Urothelium cell line (cell line): ENCODE measurements at places on chromosomes 6 and 20.

GRCh38 chr6:89200706-89201215 lies 16.4 kb downstream of the GABRR1 start:
- DNase-seq = no peak

DNA sequence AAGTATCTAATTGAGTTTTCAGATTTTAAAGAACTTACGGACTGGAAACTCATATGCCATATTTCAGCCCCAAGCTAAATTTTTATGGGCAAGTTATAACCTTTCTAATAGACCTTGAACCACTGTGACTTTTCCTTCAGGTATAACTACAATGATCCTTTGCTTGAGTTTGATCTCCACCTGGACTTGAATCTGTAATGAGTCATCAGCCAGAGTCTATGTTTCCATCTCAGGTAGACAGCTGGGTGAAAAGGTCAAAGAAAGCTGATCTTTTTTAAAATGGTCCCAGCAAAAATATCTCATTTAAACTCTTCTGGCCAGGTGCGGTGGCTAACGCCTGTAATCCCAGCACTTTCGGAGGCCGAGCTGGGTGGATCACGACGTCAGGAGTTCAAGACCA lies 88.4 kb upstream of the SGK1 start:
- no peak for DNase-seq

DNA sequence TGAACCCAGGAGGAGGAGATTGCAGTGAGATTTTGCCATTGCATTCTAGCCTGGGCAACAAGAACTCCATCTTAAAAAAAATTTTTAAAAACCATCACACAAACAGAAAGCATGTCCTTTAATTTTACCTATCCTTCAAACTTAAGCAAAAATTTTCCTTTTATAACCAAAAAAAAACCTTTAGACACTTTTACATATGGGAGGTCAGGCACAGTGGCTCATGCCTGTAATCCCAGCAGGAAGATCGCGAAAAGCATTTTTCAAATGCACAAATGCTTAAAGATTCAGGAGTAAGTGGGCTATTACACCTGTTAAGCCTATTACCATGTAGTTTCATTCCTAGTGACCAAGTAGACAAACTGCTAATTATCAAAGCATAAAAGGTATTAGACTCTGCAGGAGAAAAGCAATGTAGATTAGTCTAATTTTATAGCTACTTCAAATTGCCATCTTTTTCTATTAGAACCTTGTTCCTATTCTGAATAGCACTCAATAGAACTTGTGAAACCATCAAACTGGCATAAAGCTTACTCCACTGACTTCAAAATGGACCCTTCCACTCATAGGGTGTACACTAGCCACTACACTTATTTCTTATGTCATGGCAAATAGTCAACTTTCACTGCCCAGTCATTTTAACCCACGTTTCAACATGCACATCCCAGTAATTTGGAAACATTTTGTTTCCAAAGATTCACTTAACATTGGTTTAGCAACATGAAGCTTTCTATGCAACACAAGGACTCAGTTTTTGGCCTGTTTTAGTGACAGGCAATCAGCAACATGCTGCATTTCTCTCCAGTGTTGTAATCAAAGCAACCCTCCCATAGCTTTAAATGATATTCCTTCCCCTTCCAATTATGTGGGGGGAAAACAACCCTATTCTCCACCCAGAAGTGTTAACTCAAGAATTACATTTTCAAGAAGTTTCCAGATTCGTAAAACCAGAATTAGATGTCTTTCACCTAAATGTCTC lies 4.0 kb downstream of the EEF1A1 start:
- no peak for DNase-seq

GRCh38 chr6:158647501-158647900 lies 2.4 kb upstream of the SYTL3 start:
- DNase-seq = no peak

- no peak for DNase-seq
Measured at GRCh38 chr6:70351461-70351860, 48.6 kb upstream of the COL9A1 start.

DNA sequence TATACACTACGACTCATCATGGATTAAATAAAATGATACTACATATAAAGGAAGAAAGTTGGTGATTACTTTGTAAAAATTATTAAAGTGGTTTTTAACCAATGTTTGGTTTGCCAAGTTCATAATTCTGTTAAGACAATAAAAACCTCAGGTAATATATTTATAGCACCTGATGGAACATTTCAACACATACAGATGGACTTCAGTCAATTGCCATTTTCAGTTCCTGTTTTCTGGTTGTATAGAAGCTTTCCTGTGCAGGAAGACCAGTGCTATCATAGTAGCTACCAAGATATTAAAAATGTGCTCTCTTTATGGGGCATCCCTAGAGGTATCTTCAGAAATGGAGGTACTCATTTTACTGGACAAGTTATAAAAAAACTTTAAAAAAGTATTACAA lies 1686.4 kb downstream of the GRIK2 start:
- no peak for DNase-seq

- DNase-seq = no peak
Measured at GRCh38 chr6:147522597-147522996, 14.1 kb downstream of the SAMD5 start.

GRCh38 chr6:12383448-12383847 lies 93.3 kb downstream of the EDN1 start:
- no peak for DNase-seq
